ENCODE measurements at places on chromosomes 16 and 17. TPM values are rescaled to one million over a fixed set of nuclear protein-coding genes. Genes with fewer than 3 reads are reported as not detected.

Gene POLR3K
- 89.8 TPM for total RNA-seq

Gene NOG
- 0.09 TPM for total RNA-seq

Gene PRRT2
- total RNA-seq, result 1.6 TPM

Gene OR4D1
- 0.14 TPM for total RNA-seq

Gene CHST6
- total RNA-seq, result not detected

Gene KRT9
- total RNA-seq, result not detected

Gene FA2H
- total RNA-seq, result not detected
